ENCODE measurements at places on chromosomes 7 and 10.

GRCh38 chr7:123749537-123749857 is 694 bp upstream of the WASL start:
- DNase-seq, result no peak

- DNase-seq, result no peak
These were observed 60.6 kb upstream of the KLF14 start for GRCh38 chr7:130794619-130794922.

DNA sequence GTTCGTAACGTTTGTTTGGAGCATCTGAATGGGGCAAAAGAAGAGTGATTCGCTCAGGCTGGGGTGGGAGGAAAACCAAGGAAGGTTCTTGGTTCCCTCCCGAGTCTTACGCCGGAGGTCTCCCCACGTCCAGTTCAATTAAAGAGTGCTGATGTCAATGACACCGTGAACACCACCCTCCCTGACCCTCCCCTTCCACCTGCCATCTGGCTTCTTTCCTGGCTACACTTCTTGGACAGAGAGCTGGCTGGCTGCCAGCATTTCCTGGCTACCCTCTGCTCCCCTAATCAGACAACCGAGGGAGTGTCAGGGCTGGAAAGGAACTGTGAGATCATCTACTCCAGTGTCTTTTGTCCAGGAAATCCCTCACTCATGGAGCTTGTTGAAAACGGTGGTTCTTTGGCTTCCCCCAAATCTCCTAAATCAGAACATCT is 24.1 kb upstream of the FFAR4 start:
- DNase-seq, result no peak

DNA sequence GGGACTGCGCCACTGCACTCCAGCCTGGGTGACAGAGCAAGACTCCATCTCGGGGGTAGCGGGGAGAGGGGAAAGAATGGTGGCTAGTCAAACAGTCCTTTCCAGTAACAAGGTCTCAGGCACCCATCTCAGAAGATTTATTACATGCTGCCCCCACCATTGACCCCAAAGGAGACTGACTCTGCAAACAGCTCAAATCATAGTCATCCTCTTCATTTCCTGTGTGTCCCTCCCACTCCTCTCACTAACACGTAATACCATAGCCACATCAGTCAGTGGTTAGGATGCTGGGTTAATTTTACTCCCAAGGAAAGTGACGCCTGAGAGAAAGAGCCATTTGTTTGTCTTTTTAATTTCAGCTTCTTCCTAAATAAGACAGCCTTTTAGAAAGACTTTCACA is 56.6 kb upstream of the BET1 start:
- no peak for DNase-seq
